ENCODE measurements at places on chromosomes 1 and 21. TPM values are rescaled to one million over a fixed set of nuclear protein-coding genes. Genes with fewer than 3 reads are reported as not detected.

- DNase-seq: no peak
- H3K36me3 ChIP-seq: no peaks in the 10 kb centered on the region
- H3K27me3 ChIP-seq: no peaks in the 10 kb centered on the region
- H3K4me1 ChIP-seq: no peaks in the 10 kb centered on the region
- H3K4me3 ChIP-seq: no peak overlapping the region
- no peak overlapping the region for H3K27ac ChIP-seq
Observed at GRCh38 chr1:52706136-52706670, 8.1 kb upstream of the COA7 start.

GRCh38 chr1:233394860-233395717 lies 67.6 kb downstream of the MAP3K21 start:
- no peaks in the 10 kb centered on the region for H3K36me3 ChIP-seq
- H3K4me3 ChIP-seq: no peak overlapping the region
- no peaks in the 10 kb centered on the region for H3K4me1 ChIP-seq
- DNase-seq: peak; percentile 74
- no peaks in the 10 kb centered on the region for H3K27me3 ChIP-seq
- H3K27ac ChIP-seq: no peak overlapping the region

DNA sequence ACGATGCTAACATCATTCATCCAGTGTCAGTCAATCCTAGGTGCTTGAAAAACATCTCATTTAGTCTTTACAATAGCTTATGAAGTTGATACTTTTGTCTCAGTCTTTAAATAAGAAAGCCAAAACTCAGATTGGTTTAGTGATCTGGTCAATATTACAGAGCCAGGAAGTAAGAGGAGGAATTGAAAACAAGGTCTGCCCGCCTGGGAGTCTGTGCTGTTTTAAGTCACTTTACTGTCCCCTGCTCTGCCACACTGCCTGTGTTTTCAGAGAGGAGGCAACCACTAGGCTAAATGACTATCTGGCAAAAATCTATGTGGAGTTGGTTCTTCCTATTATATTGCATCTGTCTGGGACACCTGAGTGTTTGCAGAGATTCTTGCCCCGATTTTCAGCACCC lies 62.3 kb downstream of the ST6GALNAC3 start:
- no peak overlapping the region for H3K27ac ChIP-seq
- H3K4me3 ChIP-seq: no peak overlapping the region
- DNase-seq: no peak
- no peaks in the 10 kb centered on the region for H3K27me3 ChIP-seq

DNA sequence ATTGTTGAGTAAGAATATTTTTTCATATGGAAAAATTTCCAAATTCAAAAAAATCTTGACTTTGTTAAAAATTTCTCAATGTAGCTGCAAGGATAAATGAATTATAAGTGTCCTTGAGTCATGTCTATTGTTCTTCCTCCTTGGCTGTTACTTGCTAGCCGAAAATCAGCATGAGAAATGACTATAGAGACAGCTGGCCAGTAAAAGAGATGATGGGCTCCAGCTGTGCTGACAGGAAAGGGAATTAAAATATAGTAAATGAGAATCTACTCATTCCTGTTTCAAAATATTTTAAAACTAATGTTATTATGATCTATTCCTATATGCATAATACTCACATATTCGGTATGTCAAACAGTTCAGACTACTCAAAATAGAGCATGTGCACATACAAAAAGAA lies 1292.6 kb downstream of the BRINP3 start:
- no peak overlapping the region for H3K4me3 ChIP-seq
- peak overlapping the region; percentile 15 for H3K27ac ChIP-seq
- H3K27me3 ChIP-seq: no peaks in the 10 kb centered on the region
- DNase-seq: peak; percentile 91

DNA sequence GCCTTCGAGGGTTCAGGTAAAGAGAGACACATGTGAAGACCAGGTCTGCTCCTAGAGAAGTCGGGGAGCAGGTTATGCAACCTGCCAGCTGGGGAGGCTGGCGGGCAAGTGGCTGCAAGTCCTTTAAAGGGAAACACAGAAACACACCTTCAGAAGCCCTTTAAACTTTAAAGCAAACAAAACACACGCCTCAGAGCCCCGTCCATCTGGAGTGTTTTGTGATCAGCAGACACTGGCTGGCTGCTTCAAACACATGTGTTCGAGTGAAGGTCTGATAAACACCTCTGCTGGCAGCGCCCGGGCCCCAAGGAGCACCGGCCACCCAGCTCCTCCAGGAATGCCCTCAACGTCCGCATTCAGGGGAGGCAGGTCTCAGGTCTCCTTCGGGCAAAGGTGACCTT lies 15.2 kb downstream of the RIPK4 start:
- H3K36me3 ChIP-seq: peaks cover 59% of the 10 kb centered on the region
- H3K4me1 ChIP-seq: peaks cover 53% of the 10 kb centered on the region
- peak overlapping the region; percentile 69 for H3K27ac ChIP-seq

- H3K4me3 ChIP-seq: no peak overlapping the region
- no peak overlapping the region for H3K27ac ChIP-seq
- H3K36me3 ChIP-seq: no peaks in the 10 kb centered on the region
- H3K27me3 ChIP-seq: peaks cover 60% of the 10 kb centered on the region
Observed at GRCh38 chr1:20234788-20235535, 48.6 kb upstream of the PLA2G2C start.

- H3K4me3 ChIP-seq: no peak overlapping the region
- DNase-seq: no peak
- peaks cover 2% of the 10 kb centered on the region for H3K27me3 ChIP-seq
- H3K27ac ChIP-seq: no peak overlapping the region
- no peaks in the 10 kb centered on the region for H3K4me1 ChIP-seq
- H3K36me3 ChIP-seq: no peaks in the 10 kb centered on the region
Observed at GRCh38 chr1:3011127-3011526, 10.1 kb upstream of the ACTRT2 start.

Gene HMGCS2
- not detected for total RNA-seq

Gene OR2T29
- total RNA-seq: not detected

Gene MROH7
- total RNA-seq: not detected

Gene RCC2
- total RNA-seq: 182 TPM
